ENCODE measurements at places on chromosomes 4 and X.

GRCh38 chr4:147640331-147640730 is 23.1 kb downstream of the TMEM184C start:
- no peak for DNase-seq

DNA sequence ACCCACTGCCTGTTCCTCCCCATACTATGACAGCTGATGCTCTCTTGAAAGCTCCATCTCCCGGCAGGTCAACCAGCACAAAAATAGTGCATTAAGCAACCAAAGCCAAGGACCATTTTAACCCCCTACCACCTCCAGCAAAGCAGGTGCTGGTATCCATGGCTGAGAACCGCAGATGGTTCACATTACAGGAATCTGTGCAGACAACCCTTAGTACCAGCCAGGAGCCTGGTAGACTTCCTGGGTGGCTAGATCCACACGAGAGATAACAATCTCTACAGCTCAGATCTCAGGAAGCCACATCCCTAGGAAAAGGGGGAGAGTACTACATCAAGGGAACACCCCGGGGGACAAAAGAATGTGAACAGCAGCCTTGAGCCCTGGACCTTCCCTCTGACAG is 248.0 kb downstream of the FGF13 start:
- no peak for DNase-seq

GRCh38 chr4:68717999-68718398 is 47.5 kb upstream of the UGT2B15 start:
- no peak for DNase-seq

- no peak for DNase-seq
These were observed 893.6 kb downstream of the ADGRL3 start for GRCh38 chr4:62093735-62094134.

DNA sequence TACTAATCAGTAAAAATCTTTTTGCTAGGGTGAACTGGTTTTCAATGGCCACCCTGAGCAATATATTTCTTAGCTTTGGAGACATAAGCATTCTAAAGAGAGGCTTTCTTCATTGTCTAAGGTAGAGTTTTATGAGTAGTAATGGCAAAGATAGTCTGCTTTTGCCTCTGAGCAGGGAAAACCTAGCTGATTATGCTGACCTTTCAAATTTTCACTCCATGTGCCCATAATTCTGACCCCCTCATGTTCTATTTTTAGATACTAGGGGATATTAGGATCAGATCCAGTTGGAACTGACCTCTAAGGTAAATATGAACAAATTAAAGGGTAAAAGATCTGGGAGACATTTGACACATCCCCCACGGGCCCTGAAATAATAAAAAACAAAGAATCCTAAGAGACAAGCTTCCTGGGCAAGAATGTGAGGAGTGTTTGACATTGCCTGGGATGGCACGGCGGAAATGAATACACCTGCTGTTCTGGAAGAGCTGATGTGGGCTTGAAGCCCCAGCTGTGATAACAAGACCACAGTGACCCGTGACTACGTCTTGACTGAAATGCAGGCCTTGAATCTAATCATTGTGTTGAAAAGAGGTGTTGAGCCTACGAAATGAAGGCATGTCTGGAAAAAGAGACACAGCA is 392.1 kb upstream of the FRG1 start:
- DNase-seq = no peak
